ENCODE measurements at places on chromosomes 6 and 20. TPM values are rescaled to one million over a fixed set of nuclear protein-coding genes. Genes with fewer than 3 reads are reported as not detected.
A peak's percentile ranks its signal among the peaks of the same experiment; 100 is the strongest.

DNA sequence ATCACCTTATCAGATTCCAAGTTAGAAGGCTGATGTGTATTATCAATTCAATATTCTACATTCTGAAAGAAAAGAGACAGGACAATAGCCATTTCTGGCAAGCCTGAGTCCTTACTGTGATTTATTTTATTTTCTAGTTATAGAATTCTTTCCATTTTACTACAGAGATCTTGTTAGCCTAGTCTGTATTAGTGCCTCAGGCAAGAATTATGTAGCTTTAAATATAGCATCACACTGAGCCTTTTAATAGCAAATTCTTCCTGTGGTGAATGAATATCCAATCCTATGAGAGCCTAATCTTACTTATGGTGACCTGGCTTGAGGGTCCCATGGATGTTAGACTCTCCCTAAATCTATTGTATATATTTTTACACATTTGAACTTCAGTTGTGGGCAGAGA is 732.8 kb upstream of the CITED2 start:
- no peak overlapping the region for H3K4me3 ChIP-seq
- DNase-seq: no peak
- no peaks in the 10 kb centered on the region for H3K27me3 ChIP-seq
- no peaks in the 10 kb centered on the region for H3K36me3 ChIP-seq

The PAX1 gene
- total RNA-seq: not detected

The SLC22A7 gene
- total RNA-seq: not detected

The SLC22A23 gene
- 0.39 TPM for total RNA-seq

GRCh38 chr6:56222499-56222898 is 24.9 kb downstream of the COL21A1 start:
- H3K4me1 ChIP-seq: no peaks in the 10 kb centered on the region
- no peaks in the 10 kb centered on the region for H3K36me3 ChIP-seq
- no peak overlapping the region for H3K4me3 ChIP-seq

DNA sequence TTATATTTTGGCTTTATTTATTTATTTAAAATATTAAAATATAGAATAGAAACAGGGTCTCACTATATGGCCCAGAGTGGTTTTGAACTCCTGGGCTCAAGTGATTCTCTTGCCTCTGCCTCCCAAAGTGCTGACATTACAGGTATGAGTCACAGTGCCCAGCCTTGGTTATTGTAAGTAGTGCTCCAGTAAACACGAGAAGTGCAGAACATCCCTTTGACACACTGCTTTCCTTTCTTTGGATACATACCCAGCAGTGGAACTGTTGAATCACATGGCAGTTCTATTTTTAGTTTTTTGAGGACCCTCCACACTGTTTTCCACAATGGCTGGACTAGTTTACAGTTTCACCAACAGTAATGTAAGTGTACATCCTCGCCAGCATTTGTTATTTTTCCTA is 203.9 kb downstream of the PHF3 start:
- H3K27ac ChIP-seq: no peak overlapping the region
- no peaks in the 10 kb centered on the region for H3K4me1 ChIP-seq
- DNase-seq: no peak
- no peaks in the 10 kb centered on the region for H3K36me3 ChIP-seq
- no peaks in the 10 kb centered on the region for H3K27me3 ChIP-seq
- no peak overlapping the region for H3K4me3 ChIP-seq

DNA sequence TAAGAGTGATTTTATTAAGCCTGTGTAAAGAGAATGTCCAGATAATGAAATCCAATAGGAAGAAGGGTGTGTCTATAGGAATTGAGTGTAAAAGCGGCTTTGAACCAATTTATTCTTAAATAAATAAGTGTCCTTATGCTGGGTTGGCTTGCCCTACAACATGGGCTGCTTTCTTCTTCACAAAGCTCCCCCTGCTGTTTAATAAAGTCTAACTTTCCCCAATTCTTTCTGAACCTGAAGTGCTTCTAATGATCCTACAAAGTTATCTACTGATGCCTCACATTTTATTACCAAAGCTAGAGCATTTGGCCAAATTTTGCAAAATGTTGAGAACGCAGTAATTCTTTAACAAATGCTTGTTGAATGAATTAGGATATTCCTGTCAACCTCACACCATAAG is 36.3 kb upstream of the SIRT5 start:
- H3K4me1 ChIP-seq: no peaks in the 10 kb centered on the region
- no peak overlapping the region for H3K27ac ChIP-seq
- DNase-seq: no peak
- no peaks in the 10 kb centered on the region for H3K36me3 ChIP-seq
- H3K4me3 ChIP-seq: no peak overlapping the region

DNA sequence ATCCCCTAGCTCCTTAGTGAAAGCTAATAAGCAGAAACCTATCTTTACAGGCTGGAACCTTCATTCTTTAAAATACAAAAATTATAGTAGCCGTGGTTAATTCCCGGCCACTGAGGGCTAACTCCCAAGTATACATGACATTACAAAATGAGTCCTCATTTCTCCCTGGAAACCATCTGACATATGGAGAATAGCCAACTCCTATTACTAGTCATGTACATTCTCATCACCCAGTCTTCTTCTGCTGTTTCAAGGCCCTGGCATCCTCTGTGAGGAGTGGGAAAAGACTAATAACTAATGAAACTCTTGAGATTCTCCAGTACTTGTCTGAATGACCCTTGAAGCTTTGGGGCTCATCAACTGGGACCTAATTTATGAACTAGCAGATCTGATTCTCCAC is 30.2 kb downstream of the CSNK2A1 start:
- H3K36me3 ChIP-seq: peaks cover 27% of the 10 kb centered on the region
- DNase-seq: no peak
- no peak overlapping the region for H3K27ac ChIP-seq
- H3K4me3 ChIP-seq: no peak overlapping the region
- no peaks in the 10 kb centered on the region for H3K27me3 ChIP-seq
- H3K4me1 ChIP-seq: peaks cover 42% of the 10 kb centered on the region

The CAP2 gene
- total RNA-seq: not detected

DNA sequence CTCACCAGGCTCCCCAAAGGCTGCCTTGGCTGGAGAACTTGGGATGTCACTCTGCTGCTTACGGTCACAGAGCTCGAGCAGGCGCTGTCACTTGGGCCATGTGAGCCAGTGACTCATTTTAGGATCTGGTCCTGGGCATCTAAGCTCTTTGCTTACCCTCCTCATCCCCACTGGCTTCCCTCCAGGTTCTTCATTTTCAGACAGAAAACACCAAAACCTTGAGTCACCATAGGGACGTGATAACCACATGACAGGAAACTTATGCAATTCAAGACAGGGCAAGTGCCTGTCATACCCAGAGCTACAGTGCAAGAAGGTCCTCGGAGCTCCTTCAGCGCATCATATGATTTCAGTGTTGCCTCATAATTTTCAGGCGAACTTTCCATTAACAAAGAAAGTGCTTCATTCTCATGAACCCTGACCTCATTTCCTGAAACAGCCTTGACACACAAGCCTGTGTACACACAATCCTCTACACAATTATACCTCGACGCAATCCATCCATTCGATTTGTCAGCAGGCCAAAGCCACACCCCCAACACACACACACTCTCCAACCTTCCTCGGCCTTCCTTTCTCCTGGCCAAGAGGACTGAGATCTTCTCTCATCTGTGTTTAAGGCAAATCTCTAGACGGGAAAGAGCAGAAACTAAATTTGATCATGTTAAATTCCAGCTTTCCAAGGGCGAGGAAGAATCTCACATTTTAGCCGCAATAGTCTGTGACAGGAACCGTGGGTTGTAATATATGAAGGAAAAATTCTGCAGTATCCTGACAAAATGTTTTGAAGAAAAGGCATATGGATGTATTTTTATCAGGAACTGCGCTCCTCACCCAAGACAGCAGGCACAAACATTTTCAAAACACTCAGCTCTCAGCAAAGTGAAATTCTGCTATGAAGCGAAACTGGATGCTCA is 25.3 kb downstream of the TBC1D7 start:
- H3K4me3 ChIP-seq: peak overlapping the region; percentile 61
- H3K27ac ChIP-seq: peak overlapping the region; percentile 87
- peaks cover 47% of the 10 kb centered on the region for H3K36me3 ChIP-seq
- H3K4me1 ChIP-seq: peaks cover 43% of the 10 kb centered on the region
- DNase-seq: peak; percentile 65
- H3K27me3 ChIP-seq: no peaks in the 10 kb centered on the region

The MEP1A gene
- total RNA-seq: not detected

The FHL5 gene
- total RNA-seq: not detected

The MICB gene
- 36.1 TPM for total RNA-seq

DNA sequence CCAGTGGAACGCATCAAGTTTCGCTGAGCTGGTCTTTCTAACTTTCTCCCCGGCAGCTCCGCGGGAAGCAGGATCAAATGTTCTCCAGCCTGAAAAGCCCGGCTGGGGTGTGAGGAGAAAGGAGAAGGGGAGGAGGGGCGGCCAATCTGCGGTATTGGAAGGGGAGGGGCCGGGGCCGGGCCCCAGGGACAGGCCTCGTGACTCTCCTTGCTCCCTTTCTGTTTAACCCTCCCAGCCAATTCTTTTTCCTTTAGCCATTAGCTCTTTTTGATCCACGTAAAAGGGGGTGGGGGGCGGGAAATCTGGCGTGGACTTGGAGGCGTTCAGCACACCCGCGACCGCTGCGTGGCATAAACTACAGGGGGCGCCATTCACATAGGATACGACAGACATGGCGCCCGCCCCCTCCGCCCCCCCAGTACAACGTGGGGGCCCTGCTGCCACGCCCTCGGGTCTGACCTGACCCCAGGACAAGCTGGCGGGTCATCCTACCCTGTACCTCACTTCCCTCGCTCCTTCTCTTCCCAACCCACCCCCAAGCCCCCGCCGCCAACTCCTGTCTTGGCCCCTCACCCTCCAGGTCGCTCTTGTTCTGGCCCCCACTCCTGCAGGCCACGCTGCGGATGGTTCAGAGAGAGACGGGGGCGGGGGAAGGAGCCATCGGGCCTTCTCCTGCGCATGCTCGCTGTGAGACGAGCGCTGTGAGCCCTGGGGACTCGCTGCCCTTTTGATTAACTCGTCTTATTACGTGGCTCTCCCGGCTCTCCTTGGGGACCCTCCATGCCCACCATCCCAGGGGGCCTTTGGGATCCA is 7.8 kb upstream of the MDGA1 start:
- H3K4me1 ChIP-seq: peaks cover 6% of the 10 kb centered on the region
- H3K27ac ChIP-seq: peak overlapping the region; percentile 42
- no peaks in the 10 kb centered on the region for H3K36me3 ChIP-seq
- peak; percentile 36 for DNase-seq

The DEK gene
- total RNA-seq: 170 TPM

DNA sequence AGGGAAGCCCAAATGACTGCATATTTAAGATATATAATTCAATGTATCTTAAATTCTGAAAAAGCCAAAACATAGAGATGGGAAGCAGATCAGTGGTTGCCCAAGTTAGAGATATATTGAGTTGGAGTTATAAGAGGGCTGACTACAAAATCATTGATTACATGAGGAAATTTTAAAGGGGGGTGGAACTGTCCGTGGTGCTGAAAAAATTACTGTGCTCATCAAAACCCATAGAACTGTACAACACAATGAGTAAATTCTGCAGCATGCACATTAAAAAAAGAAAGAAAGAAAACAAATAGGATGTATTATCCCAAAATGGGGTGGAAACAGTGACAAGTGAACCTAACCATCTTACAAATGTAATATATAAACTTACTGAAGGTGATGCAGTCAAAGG is 100.9 kb downstream of the FUT9 start:
- H3K36me3 ChIP-seq: no peaks in the 10 kb centered on the region
- no peak overlapping the region for H3K4me3 ChIP-seq
- no peaks in the 10 kb centered on the region for H3K4me1 ChIP-seq
- no peak overlapping the region for H3K27ac ChIP-seq
- no peak for DNase-seq
- no peaks in the 10 kb centered on the region for H3K27me3 ChIP-seq

The ADA gene
- 45.1 TPM for total RNA-seq

DNA sequence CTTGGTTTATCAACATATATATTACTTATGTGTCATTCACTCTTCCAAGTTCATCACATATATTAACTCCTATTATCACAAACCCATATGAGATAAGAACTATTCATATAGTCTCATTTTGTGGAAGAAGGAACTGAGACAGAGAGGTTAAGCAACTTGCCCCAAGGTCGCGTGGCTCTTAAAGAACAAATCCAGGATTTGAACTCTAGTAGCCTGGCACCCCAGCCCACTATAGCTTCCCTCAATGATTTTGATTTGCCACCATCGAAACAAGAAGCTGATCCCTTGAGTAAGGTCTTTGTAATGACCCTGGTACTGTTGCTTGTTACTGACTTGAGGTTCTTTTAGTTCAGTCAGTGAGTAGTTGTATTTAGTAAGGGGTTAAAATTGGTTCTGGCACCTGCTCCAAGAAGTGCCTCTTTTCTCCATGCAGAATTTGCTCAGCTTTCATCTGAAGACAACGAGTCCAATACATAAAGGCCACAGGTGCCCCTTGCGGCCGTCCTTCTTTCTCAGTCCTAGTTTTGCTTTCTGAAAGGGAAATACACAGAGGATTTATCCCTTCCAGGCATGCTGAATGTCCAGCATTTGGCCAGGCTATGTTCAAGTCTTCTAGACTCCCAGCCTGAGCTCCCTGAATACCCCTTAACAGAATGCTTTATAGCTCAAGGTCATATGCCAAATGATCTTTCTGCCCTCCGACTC is 253.0 kb downstream of the TBC1D7 start:
- DNase-seq: no peak
- no peaks in the 10 kb centered on the region for H3K4me1 ChIP-seq
- no peaks in the 10 kb centered on the region for H3K36me3 ChIP-seq
- peaks cover 9% of the 10 kb centered on the region for H3K27me3 ChIP-seq
- no peak overlapping the region for H3K27ac ChIP-seq

GRCh38 chr20:7775072-7775471 is 165.2 kb downstream of the HAO1 start:
- H3K27me3 ChIP-seq: no peaks in the 10 kb centered on the region
- DNase-seq: no peak
- peaks cover 4% of the 10 kb centered on the region for H3K4me1 ChIP-seq
- no peak overlapping the region for H3K4me3 ChIP-seq
